Esophagus muscularis mucosa (tissue), 4 donors: ENCODE measurements at places on chromosomes 4 and X. TPM values are rescaled to one million over a fixed set of nuclear protein-coding genes. Genes with fewer than 3 reads are reported as not detected.

GRCh38 chr4:113773756-113774155 is 12.2 kb upstream of the CAMK2D start:
- no peaks in the 10 kb centered on the region for H3K4me1 ChIP-seq
- H3K4me3 ChIP-seq: no peak overlapping the region
- no peaks in the 10 kb centered on the region for H3K36me3 ChIP-seq
- no peak overlapping the region for H3K27ac ChIP-seq
- H3K27me3 ChIP-seq: no peaks in the 10 kb centered on the region

- H3K4me3 ChIP-seq: no peak overlapping the region
- H3K4me1 ChIP-seq: peaks cover 10% of the 10 kb centered on the region
- H3K27ac ChIP-seq: peak overlapping the region; percentile 1
- DNase-seq: no peak
- H3K36me3 ChIP-seq: no peaks in the 10 kb centered on the region
These were observed 18.8 kb upstream of the DSPP start for GRCh38 chr4:87589531-87589930.

- DNase-seq: no peak
- H3K27ac ChIP-seq: no peak overlapping the region
- no peaks in the 10 kb centered on the region for H3K27me3 ChIP-seq
These were observed 10.1 kb upstream of the SASH3 start for GRCh38 chrX:129769467-129770154.

- H3K27ac ChIP-seq: no peak overlapping the region
- H3K27me3 ChIP-seq: no peaks in the 10 kb centered on the region
- H3K4me3 ChIP-seq: no peak overlapping the region
- DNase-seq: no peak
- H3K36me3 ChIP-seq: peaks cover 40% of the 10 kb centered on the region
These were observed 4.8 kb downstream of the NOP14 start for GRCh38 chr4:2958446-2958845.

- DNase-seq: no peak
- H3K36me3 ChIP-seq: no peaks in the 10 kb centered on the region
- peak overlapping the region; percentile 93 for H3K27ac ChIP-seq
- peaks cover 54% of the 10 kb centered on the region for H3K4me1 ChIP-seq
- H3K27me3 ChIP-seq: no peaks in the 10 kb centered on the region
- peak overlapping the region; percentile 66 for H3K4me3 ChIP-seq
These were observed 1.4 kb downstream of the FGF2 start for GRCh38 chr4:122827879-122828601.

XK gene
- 8.4 TPM for total RNA-seq

PF4V1 gene
- total RNA-seq: not detected

SPANXB1 gene
- total RNA-seq: not detected
